ENCODE measurements at places on chromosomes 11 and 22.

GRCh38 chr11:56404393-56404792 lies 8.1 kb upstream of the OR5AL1 start:
- no peak for DNase-seq

DNA sequence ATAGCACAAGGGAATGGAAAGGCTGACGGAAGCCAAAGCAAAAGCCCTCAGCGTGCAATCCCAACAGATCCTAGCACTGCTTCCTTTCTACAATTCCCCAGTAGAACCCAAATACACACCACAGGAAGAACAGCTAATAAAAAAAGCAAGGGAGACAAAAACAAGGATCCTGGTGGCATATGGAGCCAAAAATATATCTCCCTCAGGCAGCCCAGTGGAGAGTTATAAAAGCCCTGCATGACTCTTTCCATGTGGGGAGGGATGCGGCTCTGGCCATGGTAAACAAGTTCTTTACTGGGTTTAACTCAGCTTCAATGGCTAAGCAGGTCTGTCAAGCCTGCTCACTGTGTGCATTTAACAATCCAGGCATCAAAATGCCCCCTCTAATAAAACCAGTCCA lies 88.1 kb downstream of the PIWIL4 start:
- DNase-seq = no peak

- DNase-seq = no peak
Measured at GRCh38 chr11:34278693-34279297, 79.0 kb downstream of the ABTB2 start.

DNA sequence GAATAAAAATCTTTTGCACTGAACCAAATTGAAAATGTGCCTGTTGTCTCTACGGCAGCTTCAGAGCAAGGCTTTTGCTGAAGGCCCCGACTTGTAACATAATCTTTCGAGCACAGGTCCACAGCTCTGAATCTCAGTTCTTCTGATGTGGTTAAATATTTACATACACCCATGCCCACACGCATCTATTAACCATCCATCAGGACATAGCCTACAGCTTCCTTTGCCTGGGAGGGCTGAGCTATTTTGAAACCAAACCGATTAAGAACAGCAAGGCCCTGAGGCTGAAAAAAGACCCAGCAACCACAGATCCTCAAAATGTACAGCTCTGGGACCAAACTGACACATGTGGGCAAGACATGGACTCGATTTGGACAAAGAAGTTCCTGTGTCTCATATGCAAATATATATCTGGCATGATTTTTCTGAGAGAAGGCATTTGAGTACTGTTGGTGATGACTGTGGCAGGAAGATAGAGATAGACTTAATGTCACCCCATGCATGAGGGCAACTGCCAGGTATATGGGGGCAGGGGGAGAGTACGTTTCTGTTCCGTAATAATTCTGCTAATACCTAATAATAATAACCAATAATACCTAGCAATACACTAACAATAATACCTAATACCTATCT lies 322.7 kb upstream of the PLET1 start:
- DNase-seq = no peak

DNA sequence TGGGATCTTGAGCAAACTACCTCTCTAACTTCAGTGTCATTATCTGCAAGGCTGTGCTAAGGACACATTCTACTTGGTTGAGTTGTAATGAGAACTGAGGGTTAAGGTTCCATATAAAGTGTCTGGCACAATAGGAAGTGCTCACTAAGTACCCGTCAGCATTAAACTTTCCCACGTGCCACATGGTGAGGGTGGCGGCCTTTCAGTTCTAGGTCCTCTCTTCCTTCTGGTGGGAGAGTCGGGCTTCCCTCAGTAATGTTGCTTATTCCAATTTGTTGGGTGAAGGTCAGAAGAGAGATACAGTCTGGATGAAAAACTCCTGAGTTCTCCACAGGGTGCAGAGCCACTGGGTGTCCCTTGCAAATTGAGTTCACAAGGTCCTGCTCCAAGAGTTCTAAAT lies 4.6 kb upstream of the CD6 start:
- no peak for DNase-seq

DNA sequence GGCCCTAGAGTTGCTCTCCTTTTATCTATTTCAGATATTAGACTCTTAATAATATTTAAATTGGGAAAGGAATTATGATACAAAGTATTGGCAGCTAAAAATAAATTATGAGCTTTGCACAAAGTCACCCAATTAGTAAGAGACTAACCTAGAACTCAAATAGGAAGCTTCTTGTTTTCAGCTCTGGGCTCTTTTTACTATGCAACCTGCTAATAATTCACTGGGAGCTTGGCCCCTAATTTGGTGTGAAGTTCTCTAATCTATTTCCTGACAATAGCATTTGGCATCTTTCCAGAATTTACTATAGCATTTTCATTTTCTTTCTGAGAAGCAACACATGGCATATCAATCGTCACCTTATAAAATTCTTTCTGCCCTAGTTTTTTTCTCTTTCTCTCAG lies 727.7 kb upstream of the ANO5 start:
- no peak for DNase-seq

GRCh38 chr11:76597533-76598425 lies 72.8 kb downstream of the LRRC32 start:
- no peak for DNase-seq

GRCh38 chr11:24064309-24064903 lies 432.4 kb upstream of the LUZP2 start:
- no peak for DNase-seq

DNA sequence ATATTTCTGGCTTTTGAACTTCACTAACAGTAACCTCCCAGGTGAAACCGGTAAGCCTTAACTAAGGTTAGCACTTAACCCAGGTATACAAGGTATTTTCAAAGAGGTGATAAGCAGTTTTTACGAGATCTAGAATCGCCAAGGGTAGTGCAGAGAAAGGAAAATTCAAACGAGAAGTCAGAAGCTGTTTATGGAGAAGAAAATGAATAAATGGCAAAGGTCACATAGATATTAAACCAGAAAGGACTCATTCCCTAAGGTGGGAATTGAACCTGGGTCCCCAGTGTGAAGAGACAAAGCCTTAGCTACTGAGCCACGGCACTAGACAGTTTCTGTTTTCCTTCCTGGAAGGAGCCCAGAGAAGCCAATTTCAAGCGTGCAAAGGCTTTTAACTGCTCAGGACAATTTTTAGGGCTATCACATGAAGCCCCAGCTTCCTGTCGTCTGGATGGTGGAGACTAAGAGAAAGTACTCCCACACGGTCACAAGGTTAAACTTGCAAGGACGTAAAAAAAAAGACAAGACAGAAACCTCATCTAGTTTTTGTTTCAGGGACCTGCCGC lies 5.7 kb upstream of the C1QTNF6 start:
- no peak for DNase-seq

- DNase-seq = no peak
Measured at GRCh38 chr22:20955548-20955947, 11.5 kb upstream of the AIFM3 start.

- no peak for DNase-seq
Measured at GRCh38 chr11:134044514-134045284, 24.2 kb upstream of the JAM3 start.

DNA sequence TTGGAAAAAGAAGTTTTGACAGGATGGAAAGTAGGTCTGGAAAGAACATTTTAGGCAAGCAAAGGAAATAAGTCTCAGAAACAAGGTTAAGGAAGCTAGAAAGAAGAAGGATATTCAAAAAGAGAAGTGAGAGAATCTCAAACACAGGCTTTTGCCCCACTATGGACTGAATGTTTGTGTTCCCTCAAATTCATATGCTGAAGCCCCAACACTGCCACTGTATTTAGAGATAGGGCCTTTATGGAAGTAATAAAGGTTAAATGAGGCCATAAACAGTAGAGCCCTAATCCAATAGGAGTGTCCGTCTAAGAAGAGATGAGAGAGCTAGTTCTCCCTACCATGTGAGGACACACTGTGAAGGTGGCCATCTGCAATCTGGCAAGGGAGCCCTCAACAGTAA lies 20.6 kb upstream of the RPS13 start:
- no peak for DNase-seq

DNA sequence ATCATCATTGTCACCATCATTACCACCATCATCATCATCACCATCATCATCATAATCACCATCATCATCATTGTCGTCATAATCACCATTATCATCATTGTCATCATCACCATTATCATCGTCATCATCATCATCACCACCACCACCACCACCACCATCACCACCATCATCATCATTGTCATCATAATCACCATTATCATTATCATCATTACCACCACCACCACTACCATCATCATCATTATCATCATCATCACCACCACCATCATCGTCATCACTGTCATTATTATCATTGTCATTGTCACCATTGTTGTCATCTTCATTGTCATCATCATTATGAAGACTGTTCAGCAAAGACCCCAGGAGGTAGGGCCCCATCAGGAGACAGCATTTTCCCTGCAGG lies 33.3 kb downstream of the SMIM38 start:
- DNase-seq = no peak

DNA sequence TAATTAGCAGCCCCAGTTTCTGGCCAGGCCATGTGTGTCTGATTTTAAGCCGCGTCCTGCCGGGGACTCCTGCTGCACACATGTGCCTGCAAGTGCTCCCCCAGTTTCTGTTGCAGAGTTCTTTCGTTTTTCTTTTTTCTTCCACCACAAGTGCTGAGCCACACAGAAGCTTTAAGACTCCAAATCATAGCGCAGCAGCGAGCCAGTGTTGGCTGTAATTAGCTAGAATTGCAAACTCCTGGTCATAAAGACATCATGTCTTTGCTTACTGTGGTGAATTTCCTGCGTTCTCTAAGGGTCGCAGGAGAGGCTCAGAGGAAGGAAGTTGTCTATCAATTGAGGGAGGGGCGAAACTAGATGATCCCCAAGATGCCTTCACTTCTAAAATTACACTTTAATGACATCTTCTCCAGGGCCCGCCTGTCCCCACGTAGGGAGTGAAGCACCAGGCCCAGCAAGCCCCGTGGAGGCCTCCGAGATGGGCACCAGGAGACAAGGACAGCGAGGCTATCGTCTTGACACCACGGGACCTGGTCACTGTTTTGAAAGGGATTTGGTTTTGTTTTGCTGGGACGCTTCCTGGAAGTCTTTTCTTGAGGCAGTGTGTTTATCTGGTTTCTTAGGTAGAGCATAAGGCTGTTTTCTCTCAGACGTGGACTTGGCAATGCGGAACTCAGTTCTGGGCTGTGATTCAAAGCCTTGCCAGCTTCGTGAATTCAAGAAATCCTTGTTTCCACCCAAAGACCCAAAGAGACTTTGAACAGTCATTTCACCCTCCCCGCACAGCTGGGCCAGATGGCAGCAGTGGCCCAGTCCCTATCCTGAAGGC lies 71.8 kb downstream of the UBASH3B start:
- DNase-seq = no peak

DNA sequence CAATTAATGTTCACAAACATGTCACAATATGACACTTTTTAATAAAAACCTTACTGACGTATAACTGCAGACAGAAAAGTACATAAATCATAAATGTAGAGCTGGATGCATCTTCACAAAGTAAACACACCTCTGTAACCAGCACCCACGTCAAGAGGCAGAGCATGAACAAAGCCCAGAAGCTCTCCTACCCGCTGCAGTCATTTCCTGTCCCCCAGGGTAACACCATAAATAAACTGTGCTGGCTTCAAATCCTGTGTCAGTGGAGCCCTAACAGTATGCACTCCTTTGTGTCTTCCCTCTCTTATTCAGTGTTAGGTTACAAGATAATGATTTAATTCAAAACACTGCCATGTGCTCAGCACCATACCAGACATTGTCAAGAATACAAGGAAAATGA lies 5.7 kb downstream of the SYT13 start:
- DNase-seq = no peak

DNA sequence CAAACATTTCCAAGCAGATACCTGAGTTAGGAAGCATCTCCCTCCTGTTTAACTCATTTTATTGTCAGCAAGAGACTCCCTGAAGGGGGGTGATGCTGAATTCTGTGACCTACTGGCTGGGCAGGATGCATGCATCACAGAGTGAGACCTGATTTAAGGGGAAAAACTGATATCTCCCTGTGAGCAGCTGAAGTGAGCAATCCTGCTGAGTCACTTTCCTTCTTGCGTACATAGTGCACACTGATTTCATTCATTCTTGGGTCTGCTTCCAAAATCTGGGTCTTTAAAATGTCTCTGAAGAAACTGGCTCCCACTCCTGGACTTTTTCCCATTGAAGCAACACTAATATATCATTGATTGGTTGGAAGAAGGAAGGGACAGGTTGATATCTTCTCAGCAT lies 23.3 kb downstream of the P4HA3 start:
- no peak for DNase-seq

GRCh38 chr22:45650721-45651120 lies 20.9 kb upstream of the ATXN10 start:
- DNase-seq = no peak

DNA sequence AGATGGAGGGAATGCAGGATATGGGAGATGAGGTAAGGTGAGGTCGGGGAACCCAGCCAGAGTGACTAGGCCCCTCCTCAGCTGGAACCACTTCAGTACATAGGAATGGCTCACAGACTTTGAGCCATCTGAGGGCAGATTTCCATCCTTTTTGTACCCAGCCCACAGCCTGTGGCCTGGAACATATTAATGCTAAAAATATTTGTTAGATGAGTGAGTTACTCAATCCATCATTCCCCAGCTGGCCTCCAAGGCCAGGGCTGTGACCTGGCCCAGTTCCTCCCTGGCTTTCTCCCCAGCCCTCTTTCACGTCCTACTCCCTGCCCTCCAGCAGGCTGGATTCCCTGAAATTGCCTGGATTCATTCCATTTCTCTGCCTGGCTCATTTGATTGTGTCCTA lies 57.2 kb upstream of the PRDM11 start:
- DNase-seq = no peak

DNA sequence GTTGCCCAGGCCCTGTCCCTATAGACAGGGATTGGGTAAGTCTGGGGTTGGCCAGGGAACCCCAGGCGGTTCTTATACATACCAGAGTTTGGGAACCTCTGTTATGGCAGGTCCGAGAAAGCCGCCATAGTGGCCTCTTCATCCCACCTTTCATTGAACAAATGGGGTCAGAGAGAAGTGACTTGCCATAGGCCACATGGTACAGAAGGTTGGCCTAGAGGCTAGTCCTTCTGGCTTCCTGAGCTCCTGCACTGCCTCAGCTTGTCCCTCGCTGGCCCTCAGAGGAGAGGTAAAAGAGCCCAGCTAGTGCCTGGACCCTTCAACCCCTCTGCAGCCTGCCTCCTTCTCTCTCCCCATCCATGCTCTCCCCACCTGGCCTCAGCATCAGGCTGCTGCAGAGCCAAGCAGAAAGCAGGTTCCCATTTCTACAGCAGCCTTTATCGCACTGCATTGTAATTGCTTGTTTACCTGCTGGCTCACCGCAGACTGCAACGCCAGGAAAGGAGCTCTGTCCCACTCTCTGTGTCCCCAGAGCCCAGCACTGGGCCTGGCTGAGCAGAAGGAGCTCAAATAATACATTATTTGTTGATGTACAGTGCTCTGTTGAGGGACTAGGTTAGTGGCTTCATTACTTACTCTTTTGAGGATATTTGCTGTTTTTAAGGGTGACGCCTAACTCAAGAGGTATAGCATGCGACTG lies 103.6 kb downstream of the TRIM29 start:
- DNase-seq = no peak

Measured in posterior cingulate gyrus (tissue), 11 donors.